Activated T-helper 2 cell treated with anti-CD3 and anti-CD28 coated beads, Interferon-gamma antibody, Interleukin-2, Interleukin-4, amounts not matched to agents 10 μg/mL and 5 μg/mL and 100 μg/mL, durations not matched to agents 14 hours and 24 hours and 36 hours (primary cell): ENCODE measurements at places on chromosomes 11 and 22. TPM values are rescaled to one million over a fixed set of nuclear protein-coding genes. Genes with fewer than 3 reads are reported as not detected.

GRCh38 chr11:38256436-38256835 lies 1658.4 kb upstream of the RAG2 start:
- H3K27ac ChIP-seq, result no peak overlapping the region
- no peak overlapping the region for H3K4me3 ChIP-seq
- no peaks in the 10 kb centered on the region for H3K4me1 ChIP-seq
- no peak for DNase-seq
- no peaks in the 10 kb centered on the region for H3K36me3 ChIP-seq

DNA sequence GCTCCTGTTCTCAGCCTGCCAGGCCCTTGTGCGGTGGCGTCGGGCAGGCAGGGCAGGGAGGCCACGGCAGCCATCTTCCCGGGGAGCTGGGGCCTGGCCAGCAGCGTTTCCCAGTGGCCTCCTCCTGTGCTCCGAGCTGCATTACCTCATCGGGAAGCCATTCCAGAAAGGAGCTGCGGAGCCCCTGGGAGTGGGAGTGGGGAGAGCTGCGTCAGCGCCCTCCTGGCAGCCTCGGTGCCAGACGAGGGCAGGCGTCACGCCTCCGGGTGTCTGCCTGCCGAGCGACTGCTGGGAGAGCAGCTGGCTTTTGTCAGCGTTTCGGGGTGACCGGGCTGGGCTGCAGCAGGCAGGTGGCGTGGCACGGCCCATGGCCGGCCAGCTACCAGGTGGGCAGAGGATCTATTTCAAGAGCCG lies 30.9 kb upstream of the WNT7B start:
- peaks cover 7% of the 10 kb centered on the region for H3K4me1 ChIP-seq
- no peak overlapping the region for H3K4me3 ChIP-seq

OR5D18 gene
- total RNA-seq, result not detected in 2 replicates

DNA sequence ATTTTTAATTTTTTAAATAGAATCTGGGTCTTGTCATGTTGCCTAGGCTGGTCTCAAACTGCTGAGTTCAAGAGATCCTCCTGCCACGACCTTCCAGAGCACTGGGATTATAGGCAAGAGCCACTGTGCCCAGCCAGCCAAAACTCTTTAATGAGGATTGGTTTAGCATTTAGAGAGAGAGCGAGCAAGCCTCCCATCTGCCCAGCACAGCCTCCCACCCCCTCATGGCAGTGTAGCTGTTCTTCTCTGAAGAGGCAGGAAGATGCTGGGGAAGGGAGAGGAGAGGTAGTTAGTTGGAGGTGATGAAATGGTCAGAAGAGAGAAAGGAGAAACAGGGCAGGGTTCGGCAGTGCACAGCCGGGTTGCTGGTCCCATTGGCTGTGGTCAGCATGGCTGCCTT lies 105.7 kb downstream of the SCN3B start:
- H3K27me3 ChIP-seq, result no peaks in the 10 kb centered on the region
- DNase-seq, result no peak
- H3K27ac ChIP-seq, result no peak overlapping the region
- H3K4me3 ChIP-seq, result no peak overlapping the region
- H3K36me3 ChIP-seq, result no peaks in the 10 kb centered on the region
- peaks cover 30% of the 10 kb centered on the region for H3K4me1 ChIP-seq

GRCh38 chr11:92383430-92383829 lies 158.8 kb downstream of the FAT3 start:
- H3K27me3 ChIP-seq, result no peaks in the 10 kb centered on the region
- no peaks in the 10 kb centered on the region for H3K36me3 ChIP-seq
- H3K4me3 ChIP-seq, result no peak overlapping the region
- no peaks in the 10 kb centered on the region for H3K4me1 ChIP-seq
- H3K27ac ChIP-seq, result no peak overlapping the region

DNA sequence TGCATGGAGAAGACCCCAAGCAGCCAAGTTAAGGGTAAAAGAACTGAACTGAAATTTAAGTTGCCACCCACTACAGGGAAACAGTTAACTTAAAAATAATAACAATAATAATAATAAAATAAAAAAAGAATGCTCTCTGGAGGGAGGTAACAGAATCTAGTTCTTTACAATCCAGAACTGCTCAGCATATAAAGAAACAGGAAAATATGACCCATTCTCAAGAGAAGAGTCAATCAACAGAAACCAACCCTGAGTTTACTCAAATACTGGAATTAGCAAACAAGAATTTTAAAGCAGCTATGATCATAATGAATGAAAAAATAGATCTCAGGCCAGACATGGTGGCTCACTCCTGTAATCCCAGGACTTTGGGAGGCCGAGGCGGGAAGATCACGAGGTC lies 53.8 kb downstream of the DENND5A start:
- DNase-seq, result no peak
- peaks cover 79% of the 10 kb centered on the region for H3K4me1 ChIP-seq
- peaks cover 3% of the 10 kb centered on the region for H3K36me3 ChIP-seq
- peak overlapping the region; percentile 82 for H3K27ac ChIP-seq
- H3K4me3 ChIP-seq, result no peak overlapping the region
